ENCODE measurements at places on chromosomes 1 and 21.

GRCh38 chr1:5885471-5886139 is 106.6 kb downstream of the NPHP4 start:
- no peak for DNase-seq

DNA sequence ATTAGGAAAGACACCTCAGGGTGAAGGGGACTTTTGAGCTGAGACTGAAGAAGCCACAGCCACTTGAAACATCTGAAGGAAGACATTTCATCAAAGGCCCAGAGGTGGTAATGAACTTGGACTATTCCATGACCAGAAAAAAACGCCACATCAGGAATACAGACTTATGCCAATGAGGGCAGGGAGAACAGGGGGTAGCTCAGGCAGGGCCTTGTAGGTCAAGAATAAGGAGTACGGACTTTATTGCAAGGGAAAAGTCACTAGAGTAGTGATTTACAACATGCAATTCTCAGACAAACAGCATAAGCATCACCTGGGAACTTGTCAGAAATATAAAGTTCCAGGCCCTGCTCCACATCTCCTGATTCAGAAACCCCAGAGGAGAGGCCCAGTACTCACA is 11.8 kb downstream of the TP53BP2 start:
- DNase-seq: no peak

DNA sequence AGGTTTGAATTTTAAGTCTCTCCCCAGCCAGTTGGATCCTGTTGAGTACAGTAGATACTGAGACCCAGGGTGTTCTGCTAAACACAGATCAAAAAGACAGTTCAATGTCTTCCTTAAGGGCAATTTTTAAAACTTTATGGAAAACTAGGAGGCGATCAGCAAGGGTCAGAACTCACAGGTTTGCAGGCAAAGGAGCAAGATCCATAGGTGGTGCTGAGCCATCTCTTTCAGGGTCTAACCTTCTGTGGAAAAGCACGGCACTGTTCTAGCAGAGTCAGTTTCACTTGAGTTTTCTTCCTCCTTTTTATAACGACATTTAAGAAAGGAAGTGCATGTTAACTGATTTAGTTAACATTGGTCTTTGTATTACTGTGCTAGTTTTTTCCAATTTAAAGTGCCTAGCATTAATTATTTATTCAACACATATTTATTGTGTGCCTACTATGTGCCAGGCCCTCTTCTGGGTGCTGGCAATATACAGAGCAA is at the start of gene CD84:
Gene CD84 (minus strand): TSS at position 281 of the 486 bp plus-strand sequence. CDS start 59 bp downstream, at position 222.
- DNase-seq: no peak

GRCh38 chr1:74467786-74468377 is 44.5 kb downstream of the LRRC53 start:
- DNase-seq: no peak

GRCh38 chr1:150813028-150813707 is 5.1 kb upstream of the CTSK start:
- DNase-seq: no peak

- peak; percentile 20 for DNase-seq
Measured at GRCh38 chr1:32724678-32725614, 22.4 kb upstream of the SYNC start.

- DNase-seq: no peak
Measured at GRCh38 chr1:182133181-182133580, 71.7 kb upstream of the ZNF648 start.

- DNase-seq: peak; percentile 65
Measured at GRCh38 chr1:182781841-182782586, 7.6 kb upstream of the NPL start.

GRCh38 chr1:159088050-159088449 is 11.5 kb upstream of the AIM2 start:
- DNase-seq: no peak

GRCh38 chr1:8712413-8713231 is 104.8 kb downstream of the RERE start:
- DNase-seq: no peak

DNA sequence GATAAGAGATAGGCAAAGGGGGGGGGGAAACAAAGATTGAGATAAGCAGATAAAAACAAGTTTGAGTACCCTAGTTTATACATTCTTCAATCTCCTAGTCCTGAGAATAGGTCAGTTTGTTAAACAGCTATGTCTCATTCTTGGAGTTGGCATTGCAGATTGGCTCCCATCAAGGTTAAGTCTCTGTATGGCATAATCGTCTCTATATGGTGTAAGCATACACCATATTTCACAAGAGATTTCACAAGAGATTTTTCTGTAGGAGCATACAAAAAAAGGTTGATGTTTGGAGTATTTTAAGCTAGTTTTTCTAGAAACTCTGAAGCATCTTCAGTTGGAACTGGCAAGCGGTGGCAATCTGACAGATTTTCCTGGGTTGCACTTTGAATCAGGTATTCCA is 35.8 kb downstream of the NCAM2 start:
- DNase-seq: no peak

- no peak for DNase-seq
Measured at GRCh38 chr1:226919587-226919986, 20.5 kb upstream of the COQ8A start.

DNA sequence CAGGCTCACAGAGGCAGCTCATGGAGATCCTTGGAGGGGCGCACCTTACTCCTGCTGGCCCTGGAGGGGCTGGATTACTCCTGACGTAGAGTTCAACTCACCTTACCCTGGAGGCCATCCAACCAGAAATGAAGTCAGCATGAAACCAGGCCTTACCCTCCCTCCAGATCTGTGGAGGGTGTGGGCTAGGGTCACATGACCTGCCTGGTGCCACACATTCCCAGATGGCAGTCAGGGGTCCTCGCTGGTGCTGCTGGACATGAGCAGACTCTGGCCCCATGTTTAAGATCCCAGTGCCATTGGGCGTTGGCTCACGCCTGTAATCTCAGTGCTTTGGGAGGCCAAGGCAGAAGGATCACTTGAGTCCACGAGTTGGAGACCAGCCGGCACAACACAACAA is 4.5 kb downstream of the C21orf58 start:
- no peak for DNase-seq

DNA sequence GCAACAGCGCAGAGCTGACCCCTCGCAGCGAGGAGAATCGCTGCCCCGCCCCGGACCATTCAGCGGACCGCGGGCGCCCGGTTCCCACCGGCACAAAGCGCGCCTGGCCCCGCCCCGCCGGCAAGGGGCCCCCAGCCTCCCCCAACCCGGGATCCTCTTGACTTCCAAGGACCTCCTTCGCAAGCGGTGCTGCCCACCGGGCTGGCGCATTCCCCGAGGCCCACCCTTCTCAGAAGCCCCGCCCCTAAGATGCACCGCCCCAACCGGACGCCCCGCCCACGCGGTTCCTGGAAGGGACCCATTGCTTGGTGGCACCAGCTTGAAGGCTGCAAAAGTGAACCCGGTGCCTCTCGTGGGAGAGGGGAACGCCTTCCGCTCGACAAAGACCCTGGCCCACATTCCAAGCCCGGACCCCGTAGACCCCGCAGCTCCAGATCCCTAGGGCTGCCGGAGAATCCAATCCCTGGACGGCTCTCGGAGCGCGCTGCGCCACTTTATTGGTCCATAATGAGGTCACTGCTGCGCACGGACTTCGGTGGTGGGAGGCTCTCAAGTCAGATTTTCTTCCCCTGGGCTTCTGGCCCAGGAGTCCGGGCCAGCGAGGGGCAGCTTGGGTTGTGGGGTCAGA is 2.0 kb downstream of the HES3 start:
- DNase-seq: peak; percentile 17

DNA sequence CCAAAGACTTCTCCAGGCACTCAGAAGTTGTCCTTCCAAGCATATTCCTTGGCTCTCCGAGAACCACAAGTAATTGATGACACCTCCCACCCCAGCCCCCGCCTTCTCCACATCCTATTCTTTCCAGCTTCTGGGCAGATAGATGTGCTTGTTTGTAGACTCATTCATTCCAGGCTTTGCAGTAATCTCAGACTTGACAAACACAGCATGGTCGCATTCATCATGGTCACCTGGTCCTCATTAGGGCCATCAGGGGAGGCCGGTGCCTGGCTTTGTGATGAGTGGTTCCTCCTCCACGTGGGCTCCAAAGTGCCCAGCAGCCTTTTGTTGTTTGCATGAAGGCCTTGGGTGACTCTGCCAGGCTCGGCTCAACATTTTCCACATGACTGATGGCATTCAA is 28.5 kb upstream of the KCNE2 start:
- no peak for DNase-seq

DNA sequence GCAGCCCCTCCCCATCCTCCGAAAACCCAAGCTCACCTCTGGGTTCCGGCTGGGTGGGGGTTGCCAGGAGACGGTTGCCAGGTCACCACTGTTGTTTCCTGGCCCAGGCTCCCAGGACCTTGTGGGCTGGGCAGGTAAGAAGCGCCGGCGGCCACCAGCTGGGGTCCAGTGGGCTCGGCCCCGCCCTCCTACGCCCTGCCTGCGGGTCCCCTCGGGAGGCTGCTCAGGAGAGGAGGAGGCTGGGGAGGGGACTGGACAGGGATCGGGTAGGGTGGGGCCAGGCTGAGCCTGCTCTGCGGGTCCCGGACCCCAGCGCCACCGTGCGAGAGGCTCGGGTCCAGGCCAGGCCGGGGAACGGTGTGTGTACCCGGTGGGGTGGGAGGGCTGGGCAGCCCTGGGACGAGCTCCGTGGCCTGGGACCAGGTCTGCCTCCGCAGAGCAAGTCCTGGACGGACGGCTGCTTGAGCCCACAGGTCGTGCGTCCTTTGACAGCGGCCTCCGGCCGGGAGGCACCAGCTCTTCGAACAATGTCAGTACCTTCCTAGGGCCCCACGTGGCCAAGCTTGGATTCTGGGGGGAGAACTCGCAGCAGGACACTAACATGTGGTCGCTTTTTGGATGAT is at the start of gene TTLL10:
Gene TTLL10 (plus strand): TSS at position 88 of the 623 bp plus-strand sequence. CDS start 5,336 bp downstream, outside the sequence.
- no peak for DNase-seq

DNA sequence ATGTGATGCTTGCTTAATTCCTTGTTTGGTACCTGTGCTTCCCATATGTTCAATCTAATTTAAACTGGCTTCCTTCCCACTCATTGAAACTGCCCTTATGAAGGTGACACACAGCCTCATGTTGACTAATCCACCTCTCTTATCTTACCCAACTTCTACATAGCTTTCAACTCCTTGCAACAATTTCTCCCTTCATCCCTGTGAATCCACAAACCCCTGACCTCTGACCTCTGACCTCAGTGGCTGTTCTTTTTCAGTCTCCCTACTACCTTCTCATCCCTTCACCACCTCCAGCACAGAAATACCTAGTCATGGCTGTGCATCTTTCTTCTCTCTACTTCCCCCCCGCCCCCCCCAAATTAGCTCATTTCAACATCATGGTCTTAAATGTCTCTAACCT is 144.5 kb downstream of the TTLL7 start:
- DNase-seq: no peak

- no peak for DNase-seq
Measured at GRCh38 chr1:42774928-42775526, 8.0 kb downstream of the C1orf50 start.

DNA sequence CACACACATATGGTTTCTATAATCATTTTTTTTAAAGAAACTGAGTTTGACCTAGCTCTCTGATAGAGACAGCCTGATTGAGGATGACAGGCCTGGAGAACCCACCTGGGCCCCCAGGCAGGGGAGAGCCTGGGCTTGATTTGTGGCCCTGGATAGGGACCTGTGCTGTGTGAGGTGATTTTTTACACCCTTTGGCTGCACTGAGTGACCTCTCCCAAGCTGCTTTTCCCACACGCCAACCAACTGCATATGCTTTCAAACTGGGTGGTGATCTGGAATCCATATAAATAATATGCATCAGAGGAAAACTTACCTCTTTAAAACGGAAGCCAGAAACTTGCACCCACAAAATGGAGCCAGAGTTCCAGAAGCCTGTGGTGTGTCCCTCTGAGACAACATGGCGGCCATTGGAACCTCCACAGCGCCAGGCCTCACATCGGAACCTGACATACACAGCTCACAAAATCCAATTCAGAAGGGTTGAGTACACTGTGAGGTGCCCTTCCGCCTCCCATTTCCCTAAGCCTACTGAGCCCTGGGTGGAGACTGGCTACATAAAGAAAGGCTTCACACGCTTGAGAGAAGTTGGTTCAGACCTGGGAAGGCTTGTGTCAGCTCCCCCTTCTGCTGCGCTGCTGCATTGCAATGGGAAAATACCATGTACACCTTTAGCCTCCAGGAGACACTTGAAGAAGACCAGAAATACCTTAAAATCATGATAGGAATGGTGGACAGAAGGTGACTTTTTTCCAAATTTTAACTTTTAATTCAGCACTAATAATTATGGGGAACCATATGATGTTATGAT is 160.7 kb downstream of the HHIPL2 start:
- no peak for DNase-seq

DNA sequence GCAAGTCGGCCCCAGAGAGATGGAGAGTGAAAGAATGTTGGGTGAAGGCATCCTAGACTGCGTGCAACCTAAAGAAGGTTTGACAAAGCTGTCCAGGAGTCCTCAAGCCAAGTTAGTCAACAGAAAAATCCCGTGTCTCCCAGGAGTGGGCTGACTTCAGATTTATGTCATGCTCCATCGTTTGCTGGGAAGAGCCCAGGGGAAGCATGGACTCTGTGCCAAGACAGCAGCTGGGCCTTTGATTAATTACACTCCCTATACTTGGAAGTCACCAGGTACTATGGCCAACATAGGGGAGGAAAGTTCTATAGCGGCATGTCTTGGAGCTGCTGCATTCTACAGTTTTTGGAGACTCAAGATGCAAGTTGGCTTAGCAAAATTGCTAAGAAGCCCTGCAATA is 247.4 kb downstream of the KAZN start:
- DNase-seq: no peak

GRCh38 chr21:28959367-28960099 is 33.1 kb downstream of the LTN1 start:
- DNase-seq: no peak

DNA sequence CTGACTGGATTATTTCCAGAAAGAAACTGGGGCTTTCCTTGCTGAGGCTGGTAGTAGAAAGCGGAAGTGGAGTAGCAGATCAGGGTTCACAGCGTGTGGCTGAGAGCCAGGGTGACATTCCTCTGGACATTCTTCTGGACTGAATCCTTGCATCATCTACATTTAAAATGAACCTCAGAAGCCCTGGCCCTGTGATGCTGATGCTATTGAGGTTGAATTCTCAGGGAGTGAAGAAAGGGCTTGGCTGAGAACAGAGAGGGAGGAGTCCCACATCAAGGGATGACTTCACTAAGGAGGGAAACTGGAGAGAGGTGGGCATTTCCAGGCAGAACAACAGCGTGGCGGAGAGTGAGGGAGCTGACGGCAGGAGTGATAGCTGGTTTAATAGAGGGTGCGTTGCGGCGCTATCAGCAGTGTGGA is 102.3 kb upstream of the LMO4 start:
- no peak for DNase-seq

- peak; percentile 27 for DNase-seq
Measured at GRCh38 chr1:153677718-153678518, 570 bp upstream of the NPR1 start.

GRCh38 chr1:151998611-151999362 is 5.1 kb upstream of the S100A10 start:
- DNase-seq: no peak

- DNase-seq: no peak
Measured at GRCh38 chr1:175127565-175127964, 59.9 kb downstream of the TNN start.

GRCh38 chr1:22925111-22925510 is 47.6 kb downstream of the LACTBL1 start:
- DNase-seq: no peak

GRCh38 chr1:208254862-208255261 is 10.7 kb upstream of the PLXNA2 start:
- no peak for DNase-seq

GRCh38 chr1:150970808-150971582 is 3.6 kb downstream of the CERS2 start:
- no peak for DNase-seq

GRCh38 chr21:39644062-39644560 is 31.4 kb downstream of the B3GALT5 start:
- DNase-seq: no peak
